ENCODE measurements at places on chromosomes 4 and X. TPM values are rescaled to one million over a fixed set of nuclear protein-coding genes. Genes with fewer than 3 reads are reported as not detected.
A peak's percentile ranks its signal among the peaks of the same experiment; 100 is the strongest.

GRCh38 chr4:8176547-8177399 is 18.2 kb upstream of the ABLIM2 start:
- peak; percentile 20 for DNase-seq

DNA sequence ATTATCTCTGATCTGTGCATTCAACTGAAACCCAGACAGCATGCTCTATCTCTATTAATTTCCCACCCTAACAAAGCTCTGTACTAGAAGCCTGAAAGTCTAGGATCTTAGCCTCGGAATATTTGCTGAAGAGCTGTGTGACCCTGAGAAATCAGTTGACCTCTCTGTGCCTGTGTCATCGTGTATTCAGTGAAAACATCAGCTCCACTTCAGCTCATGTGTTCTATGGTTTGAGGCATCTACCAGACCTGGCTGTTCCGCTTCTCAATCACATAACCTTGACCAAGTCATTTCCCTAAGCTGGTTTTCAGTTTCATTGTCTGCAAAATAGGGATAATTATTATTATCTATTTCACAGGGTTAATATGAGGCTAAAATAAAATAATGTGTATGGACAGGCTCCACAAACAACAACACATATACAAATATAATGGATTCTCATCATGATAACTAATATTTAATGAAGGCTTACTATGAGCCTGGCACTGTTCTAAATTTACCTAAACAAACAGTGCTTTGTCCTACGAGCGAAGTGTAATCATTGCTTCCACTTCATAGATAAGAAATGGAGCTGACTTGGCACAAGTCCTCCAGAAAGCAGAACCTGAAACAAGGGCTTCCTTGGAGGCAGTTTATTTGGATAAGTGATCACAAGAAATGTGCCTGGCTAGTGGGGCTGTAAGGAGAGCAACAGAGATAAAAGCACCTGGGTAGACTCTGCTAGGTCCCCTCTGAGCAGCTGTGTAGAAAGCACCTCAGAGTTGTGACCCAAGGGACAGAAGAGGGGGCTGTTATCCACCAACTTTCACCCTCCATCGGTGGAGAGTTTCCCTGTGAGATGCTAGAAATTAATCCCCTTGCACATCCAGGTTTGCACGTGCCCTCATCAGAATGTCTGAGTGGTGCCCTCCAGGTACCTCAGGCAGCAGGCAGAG is 356.9 kb downstream of the RAB28 start:
- no peak for DNase-seq

- DNase-seq, result no peak
Observed at GRCh38 chr4:8101213-8102075, 57.2 kb downstream of the ABLIM2 start.

GRCh38 chr4:76232681-76233080 is 18.8 kb upstream of the FAM47E start:
- DNase-seq, result no peak

- DNase-seq, result no peak
Observed at GRCh38 chr4:172356016-172356415, 542.8 kb downstream of the GALNTL6 start.

GRCh38 chr4:156620786-156621185 is 350.8 kb downstream of the PDGFC start:
- no peak for DNase-seq

DNA sequence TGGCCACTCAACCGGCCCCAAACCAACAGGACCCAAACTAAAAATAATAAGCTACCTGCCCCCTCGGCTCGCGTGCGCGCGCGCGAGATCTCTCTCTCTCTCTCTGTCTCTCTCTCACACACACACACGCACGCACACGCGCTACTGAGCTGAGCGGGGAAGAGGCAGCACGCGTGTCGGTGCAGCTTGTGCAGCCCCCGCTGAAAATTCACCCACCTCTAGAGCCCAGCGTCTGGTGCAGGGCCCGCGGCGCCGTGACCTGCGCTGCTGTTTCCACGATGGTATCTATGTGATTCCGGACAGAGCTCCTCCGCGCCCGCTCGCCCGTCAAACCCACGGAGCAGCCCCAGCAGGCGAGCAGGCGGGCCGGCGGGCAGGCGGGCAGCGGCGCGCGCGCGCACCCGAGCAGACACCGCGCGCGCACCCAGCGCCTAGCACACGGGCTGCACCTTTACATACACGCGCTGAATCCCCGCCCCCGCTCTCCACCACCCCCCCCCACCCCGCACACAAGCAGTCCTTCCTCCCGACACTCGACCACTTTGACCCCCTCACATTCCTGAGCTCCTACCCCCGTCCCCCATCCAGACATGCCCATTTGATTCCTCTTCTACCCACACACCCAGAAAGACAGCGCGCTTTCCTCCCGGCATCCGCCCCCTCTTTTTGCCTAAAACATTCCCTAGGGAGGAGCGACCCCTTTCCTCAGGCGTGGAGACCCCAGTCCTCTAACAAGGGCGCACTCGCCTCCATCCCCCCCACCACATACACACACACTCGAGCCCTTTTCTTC is 1.0 kb downstream of the SLITRK4 start:
- no peak for DNase-seq

DNA sequence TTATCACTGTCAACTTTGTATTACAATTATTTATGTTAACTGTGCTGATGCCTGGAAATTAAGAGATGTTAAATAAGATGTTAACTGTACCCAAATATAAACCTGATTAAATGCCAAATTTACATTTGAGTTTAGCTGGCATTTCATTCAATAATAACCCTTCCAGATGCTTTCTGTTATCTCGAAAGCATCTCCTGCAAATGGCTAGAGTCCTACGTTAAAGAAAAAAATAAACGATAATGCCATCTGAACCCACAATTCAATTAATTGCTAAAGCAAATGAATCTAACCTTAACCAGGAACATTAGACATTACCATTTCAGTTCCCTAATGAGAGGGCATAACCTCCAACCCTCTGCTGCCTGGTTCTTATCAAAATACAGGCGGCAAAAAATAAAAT is 145.0 kb downstream of the ADAMTS3 start:
- no peak for DNase-seq

DNA sequence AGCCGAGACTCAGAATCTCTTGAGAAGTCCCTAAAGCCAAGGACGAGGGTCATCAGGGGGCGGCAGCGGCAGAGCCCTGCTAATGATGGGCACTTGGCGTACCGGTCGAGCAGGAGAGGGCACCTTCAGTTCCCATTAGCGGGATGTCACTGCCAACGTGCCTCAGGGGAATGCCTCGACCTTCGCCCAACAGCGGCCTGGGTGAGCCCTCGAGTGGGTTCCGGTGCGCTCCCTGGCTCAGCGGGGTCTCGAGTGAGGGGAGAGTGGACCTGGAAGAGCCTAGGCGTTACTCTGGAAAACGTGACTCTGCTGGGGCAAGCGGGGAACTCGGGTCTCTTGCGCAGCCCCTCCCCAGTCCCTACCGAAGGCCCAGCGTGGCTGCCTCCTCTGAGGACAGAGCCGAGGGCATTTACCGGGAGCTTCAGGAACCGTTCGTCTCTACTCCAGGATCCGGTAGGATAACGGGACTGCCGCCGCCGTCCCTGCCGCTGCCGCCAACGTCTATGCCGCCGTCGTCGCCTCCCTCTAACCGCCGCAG is 36.9 kb downstream of the PGRMC1 start:
- DNase-seq, result no peak

- no peak for DNase-seq
Observed at GRCh38 chr4:94889946-94890345, 132.2 kb downstream of the BMPR1B start.

GRCh38 chr4:93698686-93699085 is 129.9 kb upstream of the ATOH1 start:
- no peak for DNase-seq

- DNase-seq, result no peak
Observed at GRCh38 chr4:4200624-4201023, 26.1 kb downstream of the OTOP1 start.

DNA sequence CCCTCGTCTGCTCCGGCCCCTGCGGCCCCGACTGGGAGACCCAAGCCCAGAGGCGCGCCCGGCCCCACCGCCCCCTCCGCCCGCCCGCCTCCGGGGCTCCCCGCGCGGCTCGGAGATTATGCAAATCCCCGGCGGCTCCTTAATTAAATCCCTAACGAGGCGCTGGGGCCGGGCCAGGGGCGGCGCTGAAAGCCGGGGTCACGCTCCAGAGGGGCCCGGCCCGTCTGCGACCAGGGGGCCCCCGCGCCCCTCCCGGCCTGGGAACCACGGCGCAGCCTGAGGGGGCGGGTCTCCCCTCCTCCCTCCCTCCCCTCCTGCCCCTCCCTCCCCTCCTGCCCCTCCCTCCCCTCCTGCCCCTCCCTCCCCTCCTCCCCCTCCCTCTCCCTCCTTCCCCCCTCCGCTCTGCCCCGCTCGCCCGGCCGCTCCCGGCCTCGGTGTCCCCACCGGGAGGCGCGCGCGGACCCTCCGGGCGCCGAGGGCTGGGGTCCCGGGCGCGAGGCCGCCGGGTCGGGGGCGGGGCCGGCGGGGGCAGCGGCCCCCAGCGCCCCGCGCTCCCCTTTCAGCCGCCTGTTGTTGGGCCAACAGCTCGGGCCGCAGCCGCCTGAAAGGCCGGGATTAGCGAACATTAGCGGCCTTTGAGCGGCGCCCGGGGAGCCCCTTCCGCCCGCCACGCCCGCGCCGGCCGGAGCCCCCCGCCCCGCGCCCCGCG is 25.9 kb upstream of the FGFR3 start:
- no peak for DNase-seq

GRCh38 chr4:85610450-85610849 is 135.5 kb downstream of the ARHGAP24 start:
- no peak for DNase-seq

- no peak for DNase-seq
Observed at GRCh38 chr4:150827226-150827625, 187.9 kb downstream of the LRBA start.

GRCh38 chr4:104457308-104457981 is 37.2 kb downstream of the CXXC4 start:
- no peak for DNase-seq

- DNase-seq, result no peak
Observed at GRCh38 chr4:55343887-55344286, 2.2 kb upstream of the SRD5A3 start.

DNA sequence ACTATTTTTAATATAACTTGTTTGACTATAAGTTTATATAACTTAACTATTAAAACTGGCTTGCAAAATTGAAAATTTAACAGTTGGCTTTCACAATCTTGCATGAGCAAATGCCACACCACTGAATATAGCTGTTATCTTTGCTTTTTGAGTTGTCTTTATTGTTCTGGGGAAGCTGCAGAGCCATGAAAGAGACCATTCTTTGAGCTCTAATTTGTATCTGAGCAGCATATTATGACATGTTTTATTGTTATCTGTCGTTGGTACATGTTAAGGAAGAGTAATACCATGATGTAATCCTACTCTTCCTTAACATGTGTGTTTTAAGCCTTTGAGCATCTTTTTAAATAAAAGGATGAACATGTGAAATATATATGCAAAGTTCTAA is 97.1 kb upstream of the ANK2 start:
- DNase-seq, result no peak

DNA sequence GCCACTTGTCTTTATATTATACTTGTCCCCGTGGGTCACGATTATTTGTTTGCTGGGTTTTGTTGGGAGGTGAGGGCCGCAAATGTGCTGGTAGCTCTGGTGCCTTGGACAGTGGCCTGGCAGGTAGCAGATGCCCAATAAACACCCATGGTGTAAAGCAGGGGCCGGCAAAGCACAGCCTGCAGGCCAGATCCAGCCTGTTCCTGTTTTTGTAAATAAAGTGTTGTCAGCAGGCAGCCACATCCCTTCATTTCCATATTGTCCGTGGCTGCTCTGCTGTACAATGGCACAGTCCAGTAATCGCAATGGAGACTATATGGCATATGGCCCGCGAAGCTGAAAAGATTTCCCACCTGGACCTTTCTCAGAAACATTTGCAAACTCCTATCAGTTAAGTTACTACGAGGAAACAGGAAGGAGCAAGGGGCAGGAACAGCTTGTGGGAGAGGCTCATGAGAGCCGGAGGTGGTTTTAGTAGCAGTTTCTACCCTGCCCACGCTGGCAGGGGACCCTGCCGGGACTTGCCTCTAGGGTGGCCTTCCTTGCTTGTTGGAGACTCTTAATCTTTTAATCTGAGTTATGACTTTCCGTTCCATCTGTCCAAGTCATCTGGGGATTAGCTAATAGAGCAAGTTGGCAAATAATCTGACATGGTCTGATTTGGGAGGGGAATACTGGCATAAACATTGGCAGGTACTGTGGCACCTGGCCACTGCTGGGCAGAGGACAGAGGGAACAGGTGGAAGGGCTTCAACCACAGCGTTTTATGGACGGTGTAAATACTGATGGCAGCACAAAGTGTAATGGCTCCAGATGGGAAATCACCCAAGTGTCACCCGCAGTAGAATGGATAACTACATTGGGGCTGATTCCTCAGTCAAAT is 19.6 kb downstream of the CLCN4 start:
- no peak for DNase-seq

GRCh38 chr4:2074588-2074987 is 15.5 kb downstream of the NAT8L start:
- DNase-seq, result no peak

- DNase-seq, result no peak
Observed at GRCh38 chrX:3443184-3443583, 96.7 kb upstream of the MXRA5 start.

Gene CXCL8
- 10.7 TPM for total RNA-seq

Gene SULT1E1
- total RNA-seq, result not detected

Gene TRIM61
- 3.1 TPM for total RNA-seq

Gene IL9R
- 5.3 TPM for total RNA-seq

Gene UCP1
- not detected for total RNA-seq

Gene YY2
- 2.2 TPM for total RNA-seq

Gene MTCP1
- 12.7 TPM for total RNA-seq

Gene HELT
- not detected for total RNA-seq
